Thoracic aorta (tissue), 2 donors: ENCODE measurements at places on chromosomes 1 and 21. TPM values are rescaled to one million over a fixed set of nuclear protein-coding genes. Genes with fewer than 3 reads are reported as not detected.

DNA sequence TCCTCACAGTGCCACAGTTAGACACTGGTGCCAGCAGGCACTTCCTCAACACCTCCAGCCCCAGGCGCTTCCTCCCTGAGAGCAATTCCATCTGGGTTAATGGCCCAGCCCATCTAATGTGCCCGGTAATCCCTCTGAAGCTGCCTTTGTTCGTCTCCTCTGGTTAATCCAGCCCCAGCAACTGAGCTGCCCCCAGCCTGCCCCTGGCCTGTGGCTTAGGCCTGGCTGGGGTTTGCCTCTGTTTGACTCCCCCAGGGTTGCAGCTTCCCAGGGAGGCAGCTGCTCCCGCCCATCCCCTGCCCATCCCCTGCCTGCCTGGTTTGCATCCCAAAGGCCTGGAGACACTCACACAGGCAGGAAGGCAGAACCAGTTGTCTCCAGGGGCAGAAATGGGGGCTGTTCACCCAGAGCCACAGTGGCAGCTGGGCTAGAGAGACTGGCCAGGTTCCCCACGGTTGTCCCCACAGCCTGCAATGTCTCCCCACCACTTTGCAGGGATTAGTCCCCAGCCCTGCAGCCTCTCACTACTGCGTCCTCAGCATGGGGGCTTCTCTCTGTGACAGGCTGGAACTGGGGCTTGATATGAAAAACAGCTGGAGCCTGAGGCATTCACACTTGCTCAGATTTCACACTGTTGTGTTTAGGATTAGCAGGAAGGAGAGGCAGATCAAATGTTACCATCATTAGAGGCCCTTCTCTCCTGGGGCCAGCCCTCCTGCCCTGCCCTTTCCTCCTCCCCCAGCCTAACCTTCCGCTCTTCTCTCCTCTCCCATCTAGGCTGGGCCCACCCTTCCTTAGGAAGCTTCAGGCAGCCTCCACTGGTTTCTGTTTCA lies 120.2 kb downstream of the TLR5 start:
- DNase-seq = no peak

The ABCA4 gene
- 2.0 TPM for total RNA-seq

The ASTN1 gene
- total RNA-seq = 0.42 TPM

DNA sequence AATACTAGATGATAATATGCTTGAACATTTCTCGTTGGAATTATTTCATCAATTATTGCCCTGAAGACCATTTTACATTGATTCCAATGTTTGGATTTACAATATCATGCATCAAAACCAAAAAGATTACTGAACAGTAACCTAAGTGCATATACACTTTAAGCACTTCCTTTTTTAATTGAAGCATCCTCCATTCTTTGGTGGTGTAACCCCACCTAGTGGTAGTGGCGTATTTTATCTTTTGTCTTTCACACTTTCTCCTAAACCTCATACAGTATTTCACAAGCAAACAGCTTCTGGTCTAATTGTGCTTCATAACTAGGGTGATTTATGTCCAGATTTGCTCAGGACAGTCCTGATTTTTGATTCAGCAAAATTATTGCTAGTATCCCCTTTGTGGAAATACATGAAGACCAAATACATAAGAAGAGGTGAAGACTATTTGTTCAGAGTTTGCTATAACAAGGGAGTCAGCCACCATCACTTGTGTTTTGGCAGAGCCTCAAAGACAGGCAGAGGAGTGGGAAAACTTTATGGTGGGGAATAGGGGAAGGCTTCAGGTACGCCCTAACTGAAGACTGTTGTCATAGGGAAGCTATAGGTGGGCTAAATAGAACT lies 3.4 kb upstream of the NVL start:
- DNase-seq = no peak

The TBX15 gene
- total RNA-seq = 6.8 TPM

- DNase-seq = no peak
Observed at GRCh38 chr21:31157756-31158155, 119.5 kb upstream of the KRTAP19-8 start.

- no peak for DNase-seq
Observed at GRCh38 chr1:116880917-116881316, 28.8 kb upstream of the PTGFRN start.

The DFFA gene
- total RNA-seq = 16.4 TPM

GRCh38 chr1:43704838-43705237 lies 2.5 kb upstream of the ST3GAL3 start:
- no peak for DNase-seq

The TRAF3IP3 gene
- 12.3 TPM for total RNA-seq

DNA sequence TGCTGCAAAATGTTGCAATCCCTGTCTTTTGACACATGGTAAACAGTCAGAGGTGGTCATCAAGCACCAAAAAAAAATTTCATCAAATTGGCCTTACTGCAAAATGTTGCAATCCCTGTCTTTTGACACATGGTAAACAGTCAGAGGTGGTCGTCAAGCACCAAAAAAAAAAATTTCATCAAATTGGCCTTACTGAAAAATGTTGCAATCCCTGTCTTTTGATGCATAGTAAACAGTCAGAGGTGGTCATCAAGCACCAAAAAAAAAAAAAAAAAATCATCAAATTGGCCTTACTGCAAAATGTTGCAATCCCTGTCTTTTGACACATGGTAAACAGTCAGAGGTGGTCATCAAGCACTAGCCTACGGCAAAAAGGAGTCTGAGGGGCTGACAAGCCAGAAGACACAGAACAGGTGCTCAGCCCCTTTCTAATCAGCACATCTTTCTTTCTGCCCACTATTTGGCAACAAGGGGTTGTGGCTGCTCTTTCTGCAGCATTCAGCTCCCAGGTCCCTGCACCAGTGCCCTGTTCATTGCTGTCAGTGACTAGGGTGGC lies 223.8 kb downstream of the KCNH1 start:
- DNase-seq = no peak

The ATP6V1G3 gene
- not detected for total RNA-seq

The ZNHIT6 gene
- 14.5 TPM for total RNA-seq

GRCh38 chr1:231581859-231582258 lies 44.7 kb upstream of the DISC1 start:
- DNase-seq = no peak

GRCh38 chr1:217153361-217153760 lies 430.1 kb upstream of the ESRRG start:
- DNase-seq = no peak

The OXCT2 gene
- total RNA-seq = 3.4 TPM

The OR2T35 gene
- total RNA-seq = not detected

GRCh38 chr1:3610527-3611169 lies 660 bp downstream of the MEGF6 start:
- no peak for DNase-seq

The UQCRHL gene
- 0.99 TPM for total RNA-seq

- no peak for DNase-seq
Observed at GRCh38 chr1:231601824-231602672, 24.5 kb upstream of the DISC1 start.

DNA sequence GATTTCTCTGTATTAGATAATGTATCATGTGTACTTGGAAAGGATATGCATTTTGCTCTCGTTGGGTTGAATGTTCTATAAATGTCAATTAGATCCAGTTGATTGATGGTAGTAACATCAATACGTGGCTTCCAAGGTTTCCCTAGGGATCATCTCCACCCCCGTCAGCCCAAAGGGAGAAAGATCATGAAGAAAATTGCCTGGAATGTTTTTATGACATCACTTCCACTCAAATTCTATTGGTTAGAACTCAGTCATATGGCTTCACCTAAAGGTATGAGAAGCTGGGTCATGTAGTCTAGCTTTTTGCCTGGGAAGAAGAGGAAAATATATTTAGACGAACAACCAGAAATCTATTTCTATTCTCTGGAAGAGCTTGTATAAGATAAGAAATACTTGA lies at the start of gene C1orf185:
TSS of gene C1orf185 (plus strand) at position 253 of the 400 bp plus-strand sequence. CDS start at position 259, 6 bp downstream.
- no peak for DNase-seq

The NUDC gene
- total RNA-seq = 36.8 TPM

DNA sequence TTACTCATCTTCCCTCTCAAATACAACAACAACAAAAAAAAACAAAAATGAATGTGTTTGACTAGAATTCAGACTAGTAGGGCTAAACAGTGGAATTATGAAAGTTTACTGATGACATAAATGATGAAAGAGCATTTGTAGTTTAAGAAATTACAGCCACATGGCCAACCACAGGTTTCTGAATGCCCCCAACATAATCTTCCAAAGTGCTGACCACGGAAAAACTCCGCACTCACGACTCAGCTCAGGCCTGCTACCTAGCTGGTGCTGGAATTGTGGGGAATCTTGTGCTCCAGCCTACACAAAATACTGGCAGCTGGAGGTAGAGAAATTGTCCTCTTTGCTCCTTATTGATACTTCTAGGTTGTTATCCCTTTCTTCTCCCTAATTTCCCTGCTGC lies 23.6 kb upstream of the TBX15 start:
- DNase-seq = no peak

GRCh38 chr1:203627851-203628200 lies 1.2 kb downstream of the ATP2B4 start:
- DNase-seq = no peak

The GPR37L1 gene
- total RNA-seq = not detected

- no peak for DNase-seq
Observed at GRCh38 chr1:165753934-165754333, 14.7 kb downstream of the TMCO1 start.

The NGF gene
- 21.8 TPM for total RNA-seq

DNA sequence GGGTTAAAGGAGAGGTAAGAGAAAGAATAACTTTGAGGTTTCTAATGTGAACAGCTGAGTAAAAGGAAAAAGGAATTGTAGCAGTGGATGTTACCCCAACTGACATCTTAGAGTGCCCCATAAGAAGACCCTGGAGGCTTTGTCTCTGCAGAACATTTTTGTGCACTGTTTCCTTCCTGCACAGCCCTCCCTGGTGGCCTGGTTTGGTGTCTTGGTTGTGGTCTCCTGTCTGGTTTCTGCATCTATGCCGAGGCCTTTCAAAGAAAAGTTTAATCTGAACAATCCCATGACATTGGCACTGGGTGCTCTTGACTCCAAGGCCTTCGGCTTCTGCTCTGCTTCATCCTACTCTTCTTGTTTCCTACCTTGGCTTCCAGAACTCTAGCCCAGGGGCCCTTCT lies 57.8 kb downstream of the RHOU start:
- no peak for DNase-seq

The UBAP2L gene
- 119 TPM for total RNA-seq
